Effector CD8-positive, alpha-beta T cell (primary cell): ENCODE measurements at places on chromosomes 11 and 22.

DNA sequence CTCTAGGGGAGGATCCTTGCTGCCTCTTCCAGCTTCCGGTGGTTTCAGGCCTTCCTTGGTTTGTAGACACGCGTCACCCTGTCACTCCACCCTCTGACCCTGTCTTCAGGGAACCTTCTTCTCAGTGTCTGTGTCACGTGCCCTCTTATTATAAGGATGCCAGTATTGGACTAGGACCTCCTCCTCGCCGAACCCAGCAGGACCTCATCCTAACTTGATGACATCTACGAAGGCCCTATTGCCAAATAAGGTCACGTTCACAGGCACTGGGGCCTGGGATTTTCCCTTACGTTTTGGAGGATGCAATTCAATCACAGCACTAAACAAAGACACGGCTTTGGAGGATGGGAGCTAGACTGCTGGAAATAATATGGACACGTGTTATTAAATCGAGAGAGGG lies 408.7 kb downstream of the BRD1 start:
- DNase-seq, result no peak

- DNase-seq, result no peak
Measured at GRCh38 chr22:38397189-38398085, 57.6 kb downstream of the KCNJ4 start.

DNA sequence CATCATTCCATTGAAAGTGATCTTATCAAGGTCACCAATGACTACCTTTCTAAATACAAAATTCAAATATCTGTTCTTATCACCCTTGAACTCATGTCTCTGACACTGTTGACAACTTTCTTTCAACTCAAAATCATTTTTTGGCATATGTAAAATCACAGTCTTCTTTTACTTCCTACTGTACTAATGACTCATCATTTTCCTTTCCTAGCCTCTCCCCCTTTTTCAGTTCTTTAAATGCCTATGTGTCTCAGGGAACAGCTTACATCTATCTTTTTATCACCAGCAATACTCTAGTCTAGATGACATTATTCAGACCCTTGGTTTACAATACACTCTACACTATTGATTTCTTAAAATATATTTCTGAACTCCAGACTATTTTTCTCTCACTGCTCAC lies 2220.7 kb upstream of the RAG2 start:
- no peak for DNase-seq

- DNase-seq, result no peak
Measured at GRCh38 chr11:33532257-33532656, 168.4 kb downstream of the C11orf91 start.

- no peak for DNase-seq
Measured at GRCh38 chr11:62976109-62976508, 8.7 kb downstream of the SLC22A6 start.

- DNase-seq, result no peak
Measured at GRCh38 chr22:43470941-43471585, 59.2 kb downstream of the MPPED1 start.

DNA sequence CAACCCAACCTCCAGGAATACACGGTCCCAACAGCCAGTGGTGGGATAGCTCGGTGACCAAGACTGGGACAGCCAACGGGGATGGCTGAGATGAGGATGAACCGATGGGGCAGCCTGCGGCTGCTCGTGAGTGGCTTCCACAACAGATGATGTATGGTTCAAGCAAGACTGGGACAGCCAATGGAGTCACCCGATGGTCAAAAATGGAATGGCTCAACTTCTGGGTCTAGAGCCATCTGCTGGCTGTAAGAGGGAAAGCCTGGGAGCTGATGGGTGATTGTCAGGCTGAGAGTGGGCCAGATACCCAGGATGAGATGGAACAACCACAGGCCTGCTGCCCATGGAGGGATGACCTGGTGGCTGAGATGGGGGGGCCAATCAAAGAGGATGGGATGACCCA lies 35.5 kb downstream of the SYT7 start:
- no peak for DNase-seq

DNA sequence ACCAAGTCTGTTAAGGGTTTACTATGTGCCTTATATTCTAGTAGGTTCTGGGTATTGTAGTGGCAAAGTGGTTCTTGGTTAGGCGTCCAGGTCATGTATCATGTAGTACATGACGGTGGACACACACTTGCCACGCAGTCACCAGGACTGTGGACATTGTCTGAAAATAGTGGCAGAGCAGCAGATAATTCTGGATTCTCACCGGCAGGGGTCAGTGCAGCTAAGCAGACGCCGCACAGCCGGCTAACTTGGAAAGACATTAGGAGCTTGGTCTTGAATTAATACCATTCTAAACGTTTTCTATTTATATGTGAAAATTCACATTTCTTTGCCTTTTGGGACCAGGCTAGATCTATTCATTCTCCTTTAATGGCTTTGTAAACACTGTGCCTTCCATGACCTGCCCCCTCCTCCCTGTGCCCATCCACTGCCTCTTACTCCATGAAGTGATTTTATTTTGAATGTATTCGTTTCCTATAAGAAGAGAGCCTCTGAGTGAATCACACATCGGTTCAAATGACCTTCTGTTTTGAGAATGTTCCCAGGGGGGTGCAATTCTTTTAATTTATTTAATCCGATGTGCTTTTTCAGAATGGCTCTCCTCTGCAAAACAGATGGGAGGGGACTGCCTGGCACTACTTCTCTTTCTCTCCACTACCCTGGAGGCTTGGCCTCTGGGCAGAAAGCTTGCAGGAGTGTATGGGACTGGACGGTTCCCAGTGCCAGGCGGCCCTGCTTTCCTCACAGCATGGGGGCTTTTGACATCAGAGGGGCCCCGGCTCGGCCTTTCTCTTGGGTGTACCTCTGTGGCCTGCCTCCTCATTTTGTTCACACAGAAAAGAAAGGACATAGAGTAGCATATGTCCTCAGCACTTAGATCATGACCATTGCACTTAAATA lies 378.0 kb downstream of the NTM start:
- no peak for DNase-seq

- no peak for DNase-seq
Measured at GRCh38 chr22:40720538-40721256, 41.4 kb downstream of the MCHR1 start.

DNA sequence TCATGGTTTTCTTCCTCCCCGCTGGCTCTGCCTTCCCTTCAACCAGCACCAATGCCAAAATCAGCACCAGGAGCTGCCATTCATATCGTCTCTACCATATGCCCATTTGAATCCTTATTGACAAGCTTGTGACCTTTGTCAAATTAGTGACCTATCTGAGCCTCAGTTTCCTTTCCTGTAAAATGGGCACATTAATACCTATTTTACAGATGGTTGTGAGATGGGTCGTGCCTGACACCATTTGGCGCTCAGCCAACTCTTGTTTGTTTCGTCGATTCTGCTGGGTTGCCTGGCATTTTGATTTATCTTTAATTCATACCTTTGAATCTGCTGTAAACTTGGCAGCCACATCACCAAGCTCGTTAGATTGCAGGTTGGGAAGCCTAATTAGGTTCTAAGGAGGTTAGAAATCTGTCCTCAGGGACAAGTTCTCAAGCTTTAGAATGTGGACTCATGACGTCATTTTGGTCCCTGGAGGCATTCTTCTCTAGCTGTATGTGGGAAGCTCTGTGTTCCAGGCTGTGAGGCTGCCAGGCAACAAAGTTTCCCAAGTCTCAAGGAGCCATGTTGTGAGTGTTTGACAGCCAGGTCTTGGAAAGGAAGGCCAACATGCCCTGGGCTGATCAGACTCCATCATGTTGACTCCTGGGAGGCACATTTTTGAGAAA lies 61.0 kb downstream of the RPS6KA4 start:
- no peak for DNase-seq
